PC-9 (cell line): ENCODE measurements at places on chromosomes 2 and 18. TPM values are rescaled to one million over a fixed set of nuclear protein-coding genes. Genes with fewer than 3 reads are reported as not detected.

DNA sequence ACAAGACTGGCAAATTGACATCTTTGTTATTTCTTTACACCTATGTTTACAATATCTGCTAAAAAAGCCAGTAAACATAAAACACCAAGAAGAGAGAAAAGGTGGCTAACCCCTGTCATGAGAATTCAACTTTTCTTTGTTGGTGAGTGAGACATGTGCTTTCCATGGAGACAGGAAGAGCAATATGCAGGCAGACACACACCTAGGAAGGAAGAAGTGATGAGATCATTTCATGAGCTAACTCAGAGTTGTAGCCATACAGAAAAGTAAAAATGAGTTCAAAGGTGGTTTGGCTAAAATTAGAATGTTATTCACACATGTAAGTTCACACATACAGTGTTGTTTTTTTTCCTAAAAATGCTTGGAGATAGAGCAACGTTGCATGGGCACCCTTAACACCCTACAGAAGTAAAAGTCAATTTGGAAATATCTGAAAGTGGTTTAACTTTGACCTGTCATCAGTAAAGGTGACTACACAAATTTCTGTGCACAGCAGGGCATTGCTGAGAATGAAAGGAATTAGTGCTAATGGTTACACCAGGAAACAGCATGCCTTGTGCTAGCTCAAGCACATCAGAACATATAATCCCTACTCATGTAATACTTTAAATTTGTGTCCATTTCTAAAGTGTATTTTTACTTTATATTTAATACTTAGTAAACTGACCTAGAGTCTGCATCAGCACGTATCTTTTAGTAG is 557.6 kb downstream of the CBLN2 start:
- DNase-seq, result no peak

GRCh38 chr18:11864471-11864870 is 13.3 kb downstream of the CHMP1B start:
- DNase-seq, result no peak

- DNase-seq, result no peak
Observed at GRCh38 chr18:25898965-25899364, 191.4 kb downstream of the SS18 start.

GRCh38 chr18:79819968-79820351 is 22.2 kb downstream of the KCNG2 start:
- DNase-seq, result no peak

DNA sequence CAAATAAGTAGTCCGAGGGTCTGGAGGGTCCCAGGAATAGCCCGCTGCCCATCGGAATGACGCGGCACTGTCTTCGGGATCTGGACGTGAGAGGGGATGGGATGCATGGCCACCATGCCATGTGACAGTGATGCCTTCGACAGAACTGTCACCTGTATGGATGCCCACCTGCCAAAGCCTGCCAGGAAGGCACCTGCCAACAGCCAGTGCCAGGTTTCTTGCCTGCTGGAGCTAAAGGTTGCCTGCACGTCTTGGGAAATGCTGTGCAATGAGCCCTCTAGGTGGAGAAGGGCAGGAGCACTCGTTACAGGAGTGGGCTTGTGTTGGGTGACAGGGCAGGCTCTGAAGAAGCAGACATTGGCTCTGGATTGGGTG is 20.5 kb downstream of the GPR35 start:
- no peak for DNase-seq

DNA sequence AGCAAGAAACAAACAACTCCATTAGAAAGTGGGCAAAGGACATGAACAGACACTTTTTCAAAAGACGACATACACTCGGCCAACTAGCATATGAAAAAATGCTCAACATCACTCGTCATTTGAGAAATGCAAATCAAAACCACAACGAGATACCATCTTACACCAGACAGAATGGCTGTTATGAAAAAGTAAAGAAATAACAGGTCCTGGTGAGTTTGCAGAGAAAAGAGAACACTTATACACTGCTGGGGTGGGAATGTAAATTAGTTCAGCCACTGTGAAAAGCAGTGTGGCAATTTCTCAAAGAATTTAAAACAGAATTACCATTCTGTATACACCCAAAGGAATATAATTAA is 130.5 kb downstream of the PLCL1 start:
- DNase-seq, result no peak

DNA sequence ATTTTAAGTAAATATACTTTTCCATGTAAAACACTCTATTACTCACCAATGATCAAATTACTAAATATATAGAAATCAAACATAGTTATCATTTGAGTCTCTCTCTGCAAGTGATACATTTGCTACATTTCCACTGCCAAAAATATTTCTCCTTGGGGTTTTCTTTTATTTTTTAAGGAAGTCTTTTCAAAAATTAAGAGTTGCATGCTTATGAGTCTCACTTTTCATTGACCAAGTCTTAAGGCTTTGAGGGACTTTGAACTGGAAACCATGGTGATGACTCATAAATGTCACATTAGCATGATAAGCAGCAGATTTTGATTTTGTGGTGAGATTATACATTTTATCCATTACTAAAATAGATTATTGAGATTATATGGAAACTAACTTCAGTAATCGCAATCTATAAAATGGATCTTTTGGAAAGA is 152.9 kb downstream of the FAM124B start:
- DNase-seq, result no peak

DNA sequence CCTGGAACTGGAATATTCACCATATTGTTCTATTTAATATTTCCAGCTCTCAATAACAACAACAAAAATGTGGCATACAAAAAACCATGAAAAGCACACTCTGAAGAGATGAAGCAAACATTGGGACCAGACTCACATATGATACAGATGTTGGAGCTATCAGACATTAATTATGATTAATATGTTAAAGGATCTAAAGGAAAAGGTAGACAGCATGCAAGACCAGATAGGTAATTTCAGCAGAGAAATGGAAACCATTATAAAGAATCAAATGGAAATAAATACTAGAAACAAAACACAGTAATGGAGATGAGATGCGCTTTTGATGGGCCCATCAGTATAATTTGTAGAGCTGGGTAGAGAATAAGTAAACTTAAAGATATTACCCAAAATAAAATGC is 50.9 kb upstream of the MGAT4A start:
- no peak for DNase-seq

GRCh38 chr2:58146707-58147106 is 94.4 kb downstream of the FANCL start:
- no peak for DNase-seq

- DNase-seq, result no peak
Observed at GRCh38 chr2:151287513-151288250, 1.8 kb downstream of the NMI start.

GRCh38 chr18:9629709-9630108 is 15.3 kb upstream of the PPP4R1 start:
- DNase-seq, result no peak

GRCh38 chr2:219441451-219442255 is 7.0 kb downstream of the SPEG start:
- no peak for DNase-seq

GRCh38 chr2:219404954-219405353 is 13.2 kb upstream of the DES start:
- DNase-seq, result no peak

- DNase-seq, result peak; percentile 55
Observed at GRCh38 chr2:27723372-27724144, 48.0 kb upstream of the MRPL33 start.

DNA sequence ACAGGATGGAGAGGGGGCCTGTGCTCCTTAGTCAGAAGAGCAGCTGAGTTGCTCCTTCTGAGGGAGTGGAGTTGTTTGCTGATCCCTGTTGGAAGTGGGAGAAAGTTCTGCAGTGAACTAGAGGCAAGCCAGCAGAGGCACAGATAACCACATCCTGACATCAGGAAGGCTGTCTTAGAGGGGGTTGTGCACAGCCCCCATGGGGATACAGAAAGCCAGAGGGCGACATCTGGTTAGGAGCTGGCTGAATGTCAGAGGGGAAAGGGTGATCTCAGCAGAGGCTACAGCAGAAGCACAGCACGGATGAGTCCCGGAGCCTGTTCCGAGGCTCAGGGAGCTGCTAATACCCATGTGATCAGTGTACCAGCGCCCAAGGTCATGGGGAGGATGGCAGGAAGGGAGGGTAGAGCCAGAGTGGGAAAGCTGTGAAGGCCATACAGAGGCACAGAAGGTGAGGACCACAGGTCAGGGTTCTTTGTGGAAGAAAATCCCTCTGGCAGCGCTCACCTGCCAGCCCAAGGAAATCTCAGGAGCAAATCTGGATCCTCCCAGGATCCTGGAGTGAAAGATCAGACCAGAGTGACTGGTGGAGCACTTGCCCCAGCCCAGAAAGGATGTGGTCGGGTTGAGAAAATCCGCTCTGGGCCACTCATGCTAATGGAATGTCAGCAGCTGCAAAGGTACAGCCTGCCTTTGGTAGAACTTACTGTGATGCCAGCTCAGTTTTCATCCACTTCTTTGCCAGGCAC is 111.8 kb downstream of the STPG4 start:
- peak; percentile 91 for DNase-seq

GRCh38 chr2:11865378-11865777 is 118.9 kb downstream of the LPIN1 start:
- DNase-seq, result no peak

DNA sequence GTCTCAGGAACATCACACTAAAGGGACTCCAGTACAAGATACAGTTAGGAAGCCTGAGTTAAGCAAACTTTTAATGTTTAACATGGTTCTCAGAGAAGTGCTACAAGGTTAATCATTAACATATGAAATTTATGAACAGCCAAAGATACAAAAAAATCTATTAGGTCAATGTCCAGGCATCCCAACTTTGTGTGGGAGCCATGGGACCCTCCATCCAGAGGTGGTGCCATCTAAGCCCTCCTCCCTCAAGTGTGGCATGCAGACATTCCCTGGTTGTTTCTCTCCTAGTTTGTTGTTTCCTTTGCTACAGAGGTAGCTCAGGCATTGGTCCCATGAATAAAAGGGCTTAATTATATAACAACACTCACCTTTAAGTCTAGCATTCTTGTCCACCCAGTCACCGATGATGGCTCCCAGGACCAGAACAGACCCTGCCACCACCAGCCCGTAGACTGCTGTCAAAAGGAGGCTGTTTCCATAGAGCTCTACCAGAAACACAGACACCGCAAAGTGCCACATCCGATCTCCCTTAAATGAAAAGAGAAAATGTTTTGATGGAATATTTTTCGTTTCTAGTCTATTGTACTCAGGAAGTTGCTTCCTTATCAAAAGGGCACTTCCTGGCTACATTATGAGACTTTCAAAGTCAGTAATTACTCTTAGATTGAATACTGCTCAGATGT is 5.7 kb downstream of the SLC40A1 start:
- DNase-seq, result no peak

DNA sequence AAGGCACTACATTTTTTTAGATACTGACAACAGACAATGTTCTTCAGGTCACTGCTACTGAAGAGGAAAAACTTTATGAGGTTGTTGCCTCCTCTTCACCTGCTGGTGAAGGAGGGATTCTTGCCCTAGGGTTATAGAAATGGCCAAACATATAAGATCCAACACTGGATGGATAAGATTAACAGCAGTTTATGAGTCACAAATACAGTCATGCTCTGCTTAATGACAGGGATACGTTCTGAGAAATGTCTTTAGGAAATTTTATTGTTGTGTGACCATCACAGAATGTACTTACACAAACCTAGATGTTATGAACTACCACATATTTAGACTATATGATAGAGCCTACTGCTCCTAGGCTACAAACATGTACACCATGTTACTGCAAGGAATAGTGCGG is 57.4 kb upstream of the AMMECR1L start:
- no peak for DNase-seq

DNA sequence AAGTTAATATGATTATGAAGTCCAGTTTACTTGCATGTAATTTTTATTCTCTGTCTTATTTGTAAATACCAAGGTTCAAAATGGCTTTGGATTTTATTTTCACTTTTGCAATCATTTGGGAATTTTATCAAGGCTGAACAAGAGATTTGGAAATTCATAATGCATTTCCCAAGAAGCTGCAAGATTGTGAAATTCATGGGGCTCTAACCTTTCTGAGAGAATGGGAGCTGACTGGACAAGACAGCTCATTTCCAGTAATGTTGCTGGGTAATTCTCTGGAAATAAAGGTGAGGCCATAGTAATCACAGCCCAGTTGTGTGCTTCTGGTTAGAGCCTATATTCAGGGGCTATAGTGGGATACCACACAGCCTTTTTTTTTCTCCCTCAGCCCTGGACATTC is 21.5 kb upstream of the NABP1 start:
- DNase-seq, result no peak

GRCh38 chr2:198339116-198339515 is 534.7 kb downstream of the PLCL1 start:
- DNase-seq, result no peak

Gene FZD7
- total RNA-seq, result 26.8 and 30.9 TPM in 2 replicates

Gene PIAS2
- 17.1 and 17.5 TPM in 2 replicates for total RNA-seq

Gene GPR45
- not detected in 2 replicates for total RNA-seq

Gene TNS1
- 5.5 and 6.0 TPM in 2 replicates for total RNA-seq

Gene CBLN2
- not detected in 2 replicates for total RNA-seq

Gene COLEC11
- total RNA-seq, result 2.4 and 4.6 TPM in 2 replicates

Gene IL37
- 1.0 and 1.7 TPM in 2 replicates for total RNA-seq

Gene SLC9A2
- total RNA-seq, result 13.4 and 17.0 TPM in 2 replicates

Gene SRD5A2
- total RNA-seq, result not detected in 2 replicates

Gene VIT
- total RNA-seq, result not detected in 2 replicates

Gene VSNL1
- not detected in 2 replicates for total RNA-seq

Gene GNLY
- not detected in 2 replicates for total RNA-seq

Gene HTR2B
- total RNA-seq, result not detected in 2 replicates

Gene MFSD2B
- 0.78 and 1.1 TPM in 2 replicates for total RNA-seq

Gene QPCT
- 2.6 and 3.0 TPM in 2 replicates for total RNA-seq
